ENCODE measurements at places on chromosomes 7 and 10. TPM values are rescaled to one million over a fixed set of nuclear protein-coding genes. Genes with fewer than 3 reads are reported as not detected.
A peak's percentile ranks its signal among the peaks of the same experiment; 100 is the strongest.

GRCh38 chr10:60224066-60224705 is 165.5 kb downstream of the ANK3 start:
- no peak for DNase-seq

- no peak for DNase-seq
These were observed 12.2 kb downstream of the SFTPA2 start for GRCh38 chr10:79547973-79548372.

DNA sequence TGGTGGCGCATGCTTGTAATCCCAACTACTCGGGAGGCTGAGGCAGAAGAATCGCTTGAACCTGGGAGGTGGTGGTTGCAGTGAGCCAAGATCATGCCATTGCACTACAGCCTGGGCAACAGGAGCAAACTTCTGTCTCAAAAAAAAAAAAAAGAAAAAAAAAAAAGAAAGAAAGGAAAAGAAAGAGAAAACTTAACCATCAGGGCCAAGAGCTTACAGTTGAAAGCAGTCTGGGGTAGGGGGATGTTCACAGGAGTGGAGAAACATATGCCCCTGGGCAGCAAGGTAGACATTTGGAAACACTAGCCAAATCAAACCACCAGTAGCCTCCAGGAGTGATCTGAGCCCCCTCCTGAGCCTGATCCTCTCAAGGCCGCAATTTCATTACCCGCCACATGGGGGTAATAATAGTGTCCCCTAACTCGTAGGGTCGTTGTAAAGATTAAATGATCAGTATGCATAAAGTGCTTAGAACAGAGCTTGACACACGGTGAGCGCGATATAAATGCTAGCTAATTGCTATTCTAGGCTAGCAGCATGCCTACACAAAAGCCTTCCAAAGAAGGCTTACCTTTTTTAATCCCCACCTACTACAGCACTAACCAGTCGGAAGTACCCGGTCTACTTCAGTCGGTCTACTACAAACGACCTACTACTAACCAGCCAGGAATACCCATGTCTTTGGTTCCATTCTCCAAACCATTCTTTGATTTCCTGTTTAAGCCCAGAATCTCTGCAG is 274.3 kb upstream of the NEBL start:
- no peak for DNase-seq

GRCh38 chr10:775245-776075 is 86.0 kb upstream of the DIP2C start:
- peak; percentile 51 for DNase-seq

DNA sequence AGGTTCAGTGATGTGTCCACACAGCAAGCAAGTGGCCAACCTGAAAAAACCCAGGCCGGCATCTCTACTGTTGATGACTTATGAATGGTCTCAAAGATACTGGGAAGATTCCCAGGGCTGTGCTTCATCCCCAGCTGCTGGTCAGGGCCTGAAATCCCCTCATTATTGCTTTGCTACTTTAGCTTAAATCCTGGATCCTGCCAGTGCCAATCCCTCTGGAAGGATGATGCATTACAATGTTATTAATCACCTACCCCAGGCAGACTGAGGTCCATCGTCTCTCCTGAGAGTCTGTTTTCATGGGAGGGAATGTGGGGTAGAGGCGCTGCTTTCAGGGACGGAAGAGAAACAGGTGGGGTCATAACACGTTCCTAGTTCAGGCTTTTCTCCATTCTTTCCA is 371.6 kb downstream of the RPS24 start:
- DNase-seq = no peak

- peak; percentile 91 for DNase-seq
These were observed 10.1 kb downstream of the SLC39A12 start for GRCh38 chr10:17961551-17962422.

DNA sequence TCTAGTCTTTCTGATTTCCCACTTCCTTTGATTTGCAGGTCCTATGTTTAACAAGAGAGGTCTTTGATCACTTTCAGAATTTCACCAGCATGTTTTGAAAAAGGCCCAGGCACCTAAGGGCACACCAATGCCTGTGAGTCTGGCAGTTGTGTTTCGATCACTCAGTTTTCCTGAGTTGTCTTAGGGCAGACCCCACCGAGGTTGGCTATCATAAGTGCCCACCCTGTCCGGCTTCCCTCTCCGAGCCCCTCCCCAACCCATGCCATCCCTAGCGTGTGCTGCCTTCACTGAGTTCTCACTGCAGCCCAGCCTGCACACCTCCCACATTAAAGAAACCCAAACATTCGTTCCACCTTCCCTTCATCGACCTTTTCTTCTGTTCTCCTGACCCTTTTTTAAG is 257.9 kb downstream of the GRID1 start:
- no peak for DNase-seq

DNA sequence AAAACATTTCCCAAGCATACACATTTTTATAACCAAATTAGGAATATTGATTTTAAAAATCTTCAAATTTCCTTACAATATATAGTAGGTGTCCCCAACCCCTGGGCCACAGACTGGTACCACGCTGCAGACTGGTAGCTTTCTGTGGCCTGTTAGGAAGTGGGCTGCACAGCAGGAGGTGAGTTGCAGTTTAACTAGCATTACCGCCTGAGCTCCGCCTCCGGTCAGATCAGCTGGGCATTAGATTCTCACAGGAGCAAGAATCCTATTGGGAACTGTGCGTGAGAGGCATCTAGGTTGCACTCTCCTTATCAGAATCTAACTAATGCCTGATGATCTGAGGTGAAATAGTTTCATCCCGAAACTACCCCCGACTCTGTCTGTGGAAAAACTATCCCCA is 62.1 kb downstream of the ZWINT start:
- DNase-seq = no peak

GRCh38 chr7:93902777-93903423 is 3.5 kb upstream of the GNGT1 start:
- peak; percentile 63 for DNase-seq

- no peak for DNase-seq
These were observed 30.8 kb downstream of the LSMEM1 start for GRCh38 chr7:112511451-112512202.

GRCh38 chr10:23067939-23068775 is 27.2 kb upstream of the MSRB2 start:
- DNase-seq = peak; percentile 54

DNA sequence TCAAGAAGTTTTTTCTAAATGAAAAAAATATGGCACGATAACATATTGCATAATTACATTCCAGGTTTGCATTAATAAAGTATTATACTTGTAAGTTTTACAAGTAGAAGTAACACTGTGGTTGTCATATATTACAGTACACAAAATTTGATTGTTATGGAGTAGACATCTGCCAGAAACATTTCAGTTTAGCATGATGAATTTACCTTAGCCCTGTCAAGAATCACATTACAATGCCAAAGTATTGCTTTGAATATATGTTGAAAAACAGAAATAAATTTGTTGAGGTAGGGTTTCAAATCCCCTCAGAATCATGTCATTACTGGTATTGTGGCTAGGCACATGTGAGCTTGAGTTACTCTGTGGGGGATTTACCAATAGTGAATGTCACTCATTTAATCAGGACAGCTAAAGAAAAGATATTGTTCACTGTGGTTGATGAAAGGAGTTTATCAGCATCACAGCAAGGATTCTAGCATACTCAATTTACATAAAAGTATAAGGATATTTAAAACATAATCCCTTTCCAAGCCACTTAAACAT is 112.1 kb downstream of the MDFIC start:
- no peak for DNase-seq

DNA sequence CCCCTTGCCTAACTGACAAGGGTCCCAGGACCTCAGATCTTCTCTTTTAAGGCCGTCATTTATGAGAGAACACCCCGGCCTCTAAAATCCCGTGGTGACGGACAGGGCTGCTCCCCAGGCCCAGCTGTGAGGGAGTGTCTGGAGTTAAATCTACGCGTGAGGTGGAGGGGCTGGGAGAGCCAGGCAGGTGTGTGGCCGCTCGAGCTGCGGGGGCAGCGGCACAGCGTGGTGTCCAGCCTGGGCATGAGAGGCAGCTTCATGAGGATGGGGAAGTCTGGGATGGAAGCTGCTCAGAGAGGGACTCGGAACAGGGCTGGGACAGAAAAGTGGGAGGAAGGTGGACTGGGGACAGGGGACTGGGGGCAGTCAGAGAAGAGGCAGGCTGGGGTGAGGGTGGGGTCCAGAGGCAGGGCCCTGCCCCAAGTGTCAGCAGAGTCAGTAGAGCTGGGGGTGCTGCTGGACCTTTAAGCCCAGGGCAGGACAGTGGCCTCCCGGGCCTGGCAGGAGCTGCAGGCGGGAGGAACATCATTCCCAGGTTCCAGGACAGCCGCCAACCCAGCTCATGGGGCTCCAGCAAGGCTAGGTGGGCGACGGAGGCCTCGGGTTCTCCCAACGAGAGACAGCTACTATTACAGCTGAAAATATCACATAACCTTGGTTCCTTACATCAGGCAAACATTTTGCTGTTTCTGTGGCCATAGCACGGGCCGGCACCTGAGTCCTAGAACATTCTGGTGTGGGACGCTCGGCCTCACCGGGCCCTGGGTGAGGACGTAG is 55.2 kb downstream of the JAKMIP3 start:
- no peak for DNase-seq

DNA sequence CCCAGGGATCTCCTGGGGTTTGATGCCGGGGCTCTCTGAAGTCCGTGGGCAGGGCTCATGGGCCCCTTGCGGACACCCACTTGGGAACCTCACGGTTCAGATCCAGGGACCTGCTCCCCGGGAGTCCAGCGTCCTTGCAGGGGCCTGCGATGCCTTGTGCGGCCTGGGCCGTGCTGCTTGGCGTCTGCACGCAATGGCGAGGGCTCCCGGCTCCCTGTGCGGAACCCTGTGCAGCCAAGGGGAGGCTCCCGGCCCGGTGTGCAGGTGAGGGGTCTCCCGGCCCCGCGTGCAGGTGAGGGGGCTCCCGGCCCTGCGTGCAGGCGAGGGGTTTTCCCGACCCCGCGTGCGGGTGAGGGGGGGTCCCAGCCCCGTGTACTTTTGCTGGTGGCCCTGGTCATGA is 146.7 kb downstream of the DNAJB6 start:
- no peak for DNase-seq

DNA sequence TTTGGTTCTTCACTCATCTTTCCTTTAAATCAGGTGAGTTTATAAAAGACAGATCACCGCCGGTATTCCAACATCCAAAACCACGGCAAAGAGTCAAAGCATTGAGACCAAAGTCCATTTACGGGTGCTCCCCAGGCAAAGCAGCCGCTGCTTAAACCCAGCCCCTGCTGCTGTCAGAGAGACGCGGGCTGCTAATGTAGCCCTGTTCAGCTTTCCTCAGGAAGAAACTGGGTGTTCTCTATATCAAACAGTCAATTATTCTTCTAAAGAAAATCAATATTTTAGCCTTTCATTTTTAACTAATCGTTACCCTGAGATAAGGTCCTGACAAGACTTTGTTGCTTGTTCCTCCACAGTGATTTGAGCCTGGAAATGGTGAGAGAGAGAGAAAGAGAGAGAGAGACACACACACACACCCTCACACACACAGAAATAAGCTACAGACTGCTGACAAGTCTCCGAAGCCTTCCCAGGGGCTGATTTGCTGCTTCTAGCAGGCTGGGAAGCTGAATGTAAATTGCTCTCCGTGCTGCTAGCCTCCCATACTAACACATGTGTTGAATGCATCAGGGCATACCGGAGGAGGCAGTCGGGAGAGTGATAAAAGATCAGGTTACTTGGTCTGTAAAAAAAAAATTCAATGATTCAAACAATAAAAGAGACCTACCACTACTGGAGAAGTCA is 183.0 kb upstream of the ANK3 start:
- DNase-seq = peak; percentile 63

GRCh38 chr7:24842449-24843241 is 85.4 kb upstream of the GSDME start:
- DNase-seq = peak; percentile 28

GRCh38 chr10:53601260-53601875 is 828.8 kb upstream of the MBL2 start:
- peak; percentile 20 for DNase-seq

- no peak for DNase-seq
These were observed 37.6 kb upstream of the NCAPG2 start for GRCh38 chr7:158742065-158742821.

GRCh38 chr10:9096288-9096687 is 1041.8 kb downstream of the GATA3 start:
- no peak for DNase-seq

DNA sequence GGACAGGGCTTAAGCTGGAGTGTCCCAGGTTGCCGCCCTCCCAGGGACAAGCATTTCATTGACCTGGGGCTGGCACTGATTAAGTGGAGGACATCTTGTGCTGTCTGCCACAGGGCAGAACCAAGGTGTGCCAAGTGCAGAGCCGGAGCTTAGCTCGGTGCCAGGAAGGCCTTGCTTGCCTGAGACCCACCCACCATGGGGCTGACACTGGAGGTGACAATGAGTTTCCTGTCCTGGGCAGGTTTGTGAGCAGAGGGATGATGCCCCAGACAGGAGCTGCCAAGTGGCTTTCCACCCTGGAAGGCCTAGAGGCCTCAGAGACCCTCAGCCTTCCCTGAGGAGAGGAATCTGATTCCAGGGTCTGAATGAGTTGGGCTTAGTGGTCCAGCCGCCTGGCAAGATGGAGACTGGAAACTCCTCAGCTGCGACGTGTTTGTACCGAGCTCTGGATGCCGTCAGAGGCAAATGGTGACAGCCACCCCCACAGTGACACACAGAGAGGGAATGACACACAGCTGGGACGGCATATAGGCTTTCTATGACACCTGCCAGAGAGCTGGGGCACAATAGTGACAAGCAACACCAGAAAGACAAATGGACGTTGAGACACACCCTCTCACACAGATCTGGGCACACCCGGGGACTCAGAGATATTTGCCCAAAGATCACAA is 2.6 kb downstream of the ADCYAP1R1 start:
- DNase-seq = no peak

- peak; percentile 85 for DNase-seq
These were observed 20.1 kb downstream of the CCSER2 start for GRCh38 chr10:84348447-84348846.

- DNase-seq = no peak
These were observed 13.1 kb upstream of the UCMA start for GRCh38 chr10:13247246-13247645.

- DNase-seq = peak; percentile 85
These were observed 11.9 kb upstream of the LMOD2 start for GRCh38 chr7:123643495-123644441.

- DNase-seq = peak; percentile 59
These were observed 50.1 kb upstream of the TMEM72 start for GRCh38 chr10:44860811-44861736.

IDI2 gene
- not detected for polyA plus RNA-seq

NPTX2 gene
- polyA plus RNA-seq = 0.03 TPM

HIBADH gene
- polyA plus RNA-seq = 91.0 TPM

NKX6-2 gene
- polyA plus RNA-seq = not detected

TDRD1 gene
- polyA plus RNA-seq = 0.22 TPM

AKR1C8 gene
- not detected for polyA plus RNA-seq

ANKRD1 gene
- polyA plus RNA-seq = 13.1 TPM

IPMK gene
- polyA plus RNA-seq = 2.5 TPM

FOXI2 gene
- not detected for polyA plus RNA-seq

SPDYE9 gene
- not detected for polyA plus RNA-seq

NACAD gene
- 0.41 TPM for polyA plus RNA-seq

GALNT17 gene
- not detected for polyA plus RNA-seq

UNCX gene
- not detected for polyA plus RNA-seq

PYROXD2 gene
- polyA plus RNA-seq = 15.9 TPM

TSPAN15 gene
- 0.56 TPM for polyA plus RNA-seq

SKIDA1 gene
- polyA plus RNA-seq = 0.49 TPM

DGKI gene
- 0.84 TPM for polyA plus RNA-seq

CFAP69 gene
- polyA plus RNA-seq = 0.99 TPM

GPER1 gene
- polyA plus RNA-seq = 2.4 TPM

FAM25C gene
- polyA plus RNA-seq = not detected
